ENCODE measurements at places on chromosomes 2 and 18. TPM values are rescaled to one million over a fixed set of nuclear protein-coding genes. Genes with fewer than 3 reads are reported as not detected.

GPR75 gene
- 3.4 TPM for total RNA-seq

HOXD10 gene
- total RNA-seq, result not detected

DCDC2C gene
- total RNA-seq, result not detected

GKN1 gene
- not detected for total RNA-seq

EPAS1 gene
- total RNA-seq, result 440 TPM

GULP1 gene
- 26.0 TPM for total RNA-seq

VSNL1 gene
- total RNA-seq, result 0.33 TPM

INPP5D gene
- 243 TPM for total RNA-seq

SP140 gene
- total RNA-seq, result 11.1 TPM

NR4A2 gene
- 12.6 TPM for total RNA-seq

GAD1 gene
- not detected for total RNA-seq

STK25 gene
- total RNA-seq, result 129 TPM
